ENCODE measurements at places on chromosomes 7 and 10.

DNA sequence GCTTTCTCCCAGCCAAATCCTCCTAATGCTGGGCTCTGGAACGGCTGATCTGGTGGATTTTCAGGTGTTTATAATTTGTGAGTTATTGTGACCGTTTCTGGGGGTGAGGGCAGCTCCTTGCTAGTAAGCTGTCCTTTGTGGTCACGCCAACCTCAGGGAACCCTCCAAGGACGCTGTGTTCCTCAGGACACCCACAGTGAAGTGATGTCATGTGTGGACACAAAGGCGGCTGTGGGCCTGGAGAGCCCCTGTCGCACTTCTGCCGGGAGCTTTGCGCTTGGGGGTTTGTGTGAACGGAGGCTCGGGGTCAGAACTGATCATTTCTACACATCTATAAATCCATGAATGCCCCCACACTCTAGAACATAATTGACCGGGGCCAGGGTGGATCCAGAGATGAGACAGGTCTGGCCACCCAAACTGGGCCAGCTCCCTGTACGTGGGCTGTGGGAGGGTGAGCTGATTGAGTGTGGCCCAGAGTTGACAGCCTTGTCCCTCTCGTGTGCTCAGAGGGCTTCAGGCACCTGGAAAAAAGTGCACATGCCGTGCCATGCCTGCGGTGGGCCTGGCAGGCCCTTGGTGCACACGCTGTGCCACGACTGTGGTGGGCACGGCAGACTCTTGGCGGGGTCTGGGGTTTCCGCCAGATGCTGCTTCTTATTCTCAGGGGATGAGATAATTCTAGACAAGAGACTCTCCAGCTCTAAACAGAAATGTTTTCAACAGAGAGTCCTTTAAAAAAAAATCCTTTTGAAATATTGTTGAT lies 130.2 kb downstream of the VIPR2 start:
- H3K4me1 ChIP-seq, result peaks cover 11% of the 10 kb centered on the region
- H3K36me3 ChIP-seq, result no peaks in the 10 kb centered on the region
- H3K4me3 ChIP-seq, result no peak overlapping the region
- DNase-seq, result no peak
- H3K27me3 ChIP-seq, result no peaks in the 10 kb centered on the region

- no peak overlapping the region for H3K4me3 ChIP-seq
- H3K27ac ChIP-seq, result no peak overlapping the region
- H3K27me3 ChIP-seq, result no peaks in the 10 kb centered on the region
- DNase-seq, result no peak
- no peaks in the 10 kb centered on the region for H3K36me3 ChIP-seq
- peaks cover 3% of the 10 kb centered on the region for H3K4me1 ChIP-seq
These were observed 437.2 kb upstream of the MKI67 start for GRCh38 chr10:128563387-128563786.

- no peak for DNase-seq
- no peak overlapping the region for H3K27ac ChIP-seq
- no peaks in the 10 kb centered on the region for H3K36me3 ChIP-seq
- no peaks in the 10 kb centered on the region for H3K4me1 ChIP-seq
These were observed 29.8 kb downstream of the PDLIM1 start for GRCh38 chr10:95260909-95261552.

DNA sequence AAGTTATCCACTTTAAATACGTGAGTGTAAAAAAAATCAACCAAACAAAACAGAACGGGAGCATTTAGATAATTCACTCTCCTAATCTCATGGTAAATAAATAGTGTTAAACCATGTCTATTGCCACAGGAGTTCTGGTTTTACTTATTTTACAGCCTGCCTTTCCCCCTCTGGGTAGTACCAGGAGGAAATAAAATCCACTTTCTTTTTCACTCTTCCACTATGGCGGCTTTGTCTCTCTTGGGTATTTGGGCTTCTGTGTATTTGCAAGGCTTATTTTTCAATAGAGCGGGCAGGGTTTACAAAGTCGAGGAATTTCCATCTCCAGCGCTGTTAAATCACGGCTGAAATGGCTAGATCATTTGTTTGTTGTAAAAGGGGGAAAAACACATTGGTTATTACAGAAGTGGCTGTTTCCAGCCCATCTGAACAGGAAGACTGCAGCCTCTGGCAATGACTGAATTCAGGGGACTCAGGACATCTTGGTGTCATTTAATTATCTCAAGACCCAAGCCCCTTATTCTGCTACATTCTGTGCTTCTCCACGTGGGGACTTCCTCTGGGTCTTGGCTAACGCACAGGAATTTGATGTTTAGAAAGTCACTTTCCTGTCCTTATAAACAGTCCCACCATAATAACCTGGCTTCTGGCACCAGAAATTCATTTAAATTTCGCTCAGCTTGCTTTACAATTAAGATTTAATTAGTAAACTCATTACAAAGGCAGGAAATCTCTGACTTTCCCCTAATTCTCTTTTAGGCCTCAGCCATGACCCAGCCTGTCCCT lies 323.9 kb downstream of the GATA3 start:
- H3K4me1 ChIP-seq, result no peaks in the 10 kb centered on the region
- no peaks in the 10 kb centered on the region for H3K27me3 ChIP-seq
- no peaks in the 10 kb centered on the region for H3K36me3 ChIP-seq
- no peak overlapping the region for H3K4me3 ChIP-seq

GRCh38 chr7:6227294-6227846 lies 45.1 kb downstream of the CYTH3 start:
- H3K36me3 ChIP-seq, result no peaks in the 10 kb centered on the region
- H3K4me3 ChIP-seq, result no peak overlapping the region
- H3K27me3 ChIP-seq, result no peaks in the 10 kb centered on the region
- H3K27ac ChIP-seq, result no peak overlapping the region
- DNase-seq, result no peak

GRCh38 chr7:24964191-24964590 lies 15.8 kb downstream of the OSBPL3 start:
- H3K27me3 ChIP-seq, result no peaks in the 10 kb centered on the region
- no peak overlapping the region for H3K4me3 ChIP-seq
- H3K27ac ChIP-seq, result no peak overlapping the region
- DNase-seq, result no peak
- no peaks in the 10 kb centered on the region for H3K36me3 ChIP-seq

GRCh38 chr10:26879744-26880143 lies 19.0 kb upstream of the ABI1 start:
- no peak for DNase-seq
- H3K27ac ChIP-seq, result no peak overlapping the region
